ENCODE measurements at places on chromosomes 1 and 21.

DNA sequence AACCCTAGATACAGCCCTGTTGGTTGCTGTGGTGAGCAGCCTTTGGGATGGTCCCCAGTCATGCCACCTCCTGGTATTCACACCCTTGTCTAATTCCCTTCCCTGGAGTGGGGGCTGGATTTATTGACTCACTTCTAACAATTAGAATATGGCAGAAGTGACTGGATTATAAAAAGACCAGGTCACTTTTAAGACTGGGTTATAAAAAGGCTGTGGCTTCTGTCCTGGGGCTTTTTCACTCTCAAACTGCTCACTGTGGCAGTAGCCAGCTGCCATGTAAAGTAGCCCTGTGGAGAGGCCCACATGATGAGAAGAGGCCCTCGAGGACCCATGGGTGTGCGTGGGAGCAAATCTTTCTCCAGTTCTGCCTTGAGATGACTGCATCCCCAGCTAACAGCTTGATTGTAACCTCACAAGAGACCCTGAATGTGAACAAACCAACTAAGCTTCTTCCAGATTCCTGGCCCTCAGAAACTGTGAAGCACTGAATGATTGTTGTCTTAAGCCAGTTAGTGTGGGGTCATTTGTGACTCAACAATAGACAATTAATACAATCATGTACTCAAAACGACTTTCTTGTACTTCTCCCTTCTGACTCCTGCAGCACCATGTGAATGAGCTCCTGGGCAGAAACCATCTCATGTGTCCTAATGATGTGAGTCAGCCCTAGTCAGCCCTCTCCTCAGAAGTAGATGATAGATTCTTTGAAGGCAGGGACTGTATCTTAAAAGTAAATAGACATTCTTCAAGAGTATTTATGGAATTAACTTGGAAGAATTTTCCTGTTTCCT, 234.9 kb downstream of the TNR start:
- no peak for DNase-seq

DNA sequence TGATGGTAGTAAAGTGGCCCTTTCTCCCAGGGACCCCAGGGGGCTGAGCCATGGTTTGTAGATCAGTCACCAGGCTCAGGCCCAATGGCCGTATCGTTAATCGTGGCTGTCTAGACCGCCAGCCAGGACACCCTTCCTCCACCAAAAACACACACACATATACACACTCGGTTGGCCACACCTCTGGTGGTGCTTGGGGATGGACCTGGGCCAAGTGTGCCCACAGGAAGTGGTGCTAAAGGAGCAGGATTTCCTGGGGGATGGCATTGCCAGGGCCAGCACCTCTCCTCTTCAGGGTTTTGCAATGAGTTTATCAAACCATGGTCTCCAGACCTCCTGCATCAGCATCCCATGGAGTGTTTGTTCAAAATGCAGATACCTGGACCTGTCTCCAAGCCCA, 36.2 kb downstream of the CITED4 start:
- DNase-seq, result no peak

DNA sequence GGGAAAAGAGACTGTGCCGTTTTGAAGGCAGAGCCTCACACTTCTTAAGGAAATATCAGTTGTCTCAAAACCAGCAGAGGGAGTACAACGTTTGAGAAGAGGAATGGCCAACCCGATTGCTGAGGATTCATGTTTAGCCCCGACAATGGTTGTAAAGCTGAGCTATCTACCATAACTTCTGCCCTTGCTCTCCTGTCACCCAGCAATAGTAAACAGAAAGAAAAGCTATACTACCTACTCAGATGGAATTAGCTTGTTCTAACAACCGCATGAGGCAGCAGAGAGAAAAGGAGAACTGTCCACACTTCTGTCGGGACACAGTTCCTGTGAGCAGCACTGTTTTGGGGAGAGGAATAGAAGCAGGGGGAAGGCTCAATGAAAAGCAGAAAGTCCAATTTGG, 91.2 kb downstream of the SLC45A1 start:
- no peak for DNase-seq

DNA sequence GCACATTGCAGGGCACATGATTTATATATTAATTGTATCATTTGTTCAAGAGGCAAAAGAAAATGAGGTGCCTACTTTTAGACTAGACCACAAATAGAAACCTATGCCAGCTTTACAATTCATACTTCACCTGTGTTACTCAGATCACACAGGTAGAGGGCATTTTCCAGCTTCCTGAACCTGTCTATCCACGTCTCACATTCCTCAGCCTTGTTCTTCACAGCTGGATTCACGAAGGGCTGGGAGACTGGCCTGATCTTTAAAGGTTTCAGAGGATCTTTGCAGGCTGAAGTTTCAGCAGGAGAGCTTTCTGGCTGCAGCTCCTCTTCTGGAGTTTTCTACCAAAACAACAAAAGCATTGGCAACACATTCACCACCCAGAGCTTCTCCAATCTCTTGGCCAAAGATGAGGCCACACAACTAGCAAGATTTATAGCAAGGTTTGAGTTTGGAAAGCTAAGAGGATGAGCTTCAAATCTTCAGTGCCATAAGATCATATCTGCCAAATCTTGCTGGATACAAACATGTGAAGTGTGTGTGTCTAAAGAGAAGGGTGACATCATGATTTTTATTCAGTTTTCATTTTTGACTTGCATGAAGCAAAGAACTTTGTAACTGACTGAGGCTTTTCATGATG, 71.0 kb upstream of the CYP2J2 start:
- DNase-seq, result no peak

DNA sequence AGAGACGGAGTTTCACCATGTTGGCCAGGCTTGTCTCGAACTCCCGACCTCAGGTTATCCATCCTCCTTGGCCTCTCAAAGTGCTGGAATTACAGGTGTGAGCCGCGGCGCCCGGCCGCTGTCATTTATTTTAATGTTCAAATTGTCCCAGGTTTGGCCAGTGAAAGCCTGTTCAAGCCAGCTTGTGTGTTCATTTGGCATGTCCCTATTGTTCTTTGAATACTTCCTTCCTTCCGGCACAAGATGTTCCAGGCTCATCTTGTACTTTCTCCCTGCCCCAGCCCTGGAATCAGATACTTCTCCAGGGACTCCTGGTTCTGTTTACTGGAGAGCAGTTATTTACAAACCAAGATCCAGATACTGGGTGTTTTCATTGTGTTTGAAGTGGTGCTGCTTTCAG, 37.0 kb downstream of the ZBTB8B start:
- no peak for DNase-seq

GRCh38 chr1:97902067-97902466, 18.8 kb downstream of the DPYD start:
- no peak for DNase-seq

DNA sequence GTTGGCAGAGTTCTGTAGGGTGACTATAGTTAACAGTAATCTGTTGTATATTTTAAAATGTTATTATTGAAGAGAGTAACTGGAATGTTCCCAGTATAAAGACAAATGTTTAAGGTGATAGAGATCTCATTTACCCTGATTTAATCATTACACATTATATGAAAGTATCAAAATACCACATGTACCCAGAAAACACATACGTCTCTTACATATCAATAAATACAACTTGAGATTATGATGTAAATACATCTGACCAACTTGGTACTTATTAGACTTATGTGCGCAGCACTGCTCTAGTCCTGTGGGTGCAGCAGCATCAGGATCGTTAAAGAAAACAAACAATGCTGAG, 670 bp upstream of the PARK7 start:
- no peak for DNase-seq

GRCh38 chr1:53617382-53617781, 121.6 kb downstream of the GLIS1 start:
- DNase-seq, result no peak
